ENCODE measurements at places on chromosomes 4 and X. TPM values are rescaled to one million over a fixed set of nuclear protein-coding genes. Genes with fewer than 3 reads are reported as not detected.

NKX6-1 gene
- not detected for total RNA-seq

DNA sequence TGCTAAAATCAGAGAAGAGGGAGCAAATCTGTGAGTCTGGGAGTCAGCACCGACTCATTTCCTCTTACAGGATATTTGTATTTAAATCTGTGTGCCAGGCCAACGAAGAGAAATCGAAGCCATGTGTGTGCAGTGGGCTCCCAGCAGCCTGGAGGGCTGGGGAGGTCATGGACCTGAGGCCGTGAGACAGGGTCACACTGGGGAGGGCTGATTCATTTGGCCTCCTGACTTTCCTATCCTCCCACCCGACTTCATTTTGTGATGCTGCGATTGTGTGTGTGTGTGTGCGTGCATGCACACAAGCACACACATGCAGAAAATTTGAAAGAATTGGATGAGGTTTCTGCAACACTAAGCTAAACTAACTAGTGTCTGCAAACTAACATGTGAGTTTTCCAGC, 48.7 kb upstream of the STX18 start:
- no peak for DNase-seq

MAGEE2 gene
- total RNA-seq, result not detected

SLC39A8 gene
- total RNA-seq, result 22.7 TPM

RELL1 gene
- total RNA-seq, result 56.2 TPM

DNA sequence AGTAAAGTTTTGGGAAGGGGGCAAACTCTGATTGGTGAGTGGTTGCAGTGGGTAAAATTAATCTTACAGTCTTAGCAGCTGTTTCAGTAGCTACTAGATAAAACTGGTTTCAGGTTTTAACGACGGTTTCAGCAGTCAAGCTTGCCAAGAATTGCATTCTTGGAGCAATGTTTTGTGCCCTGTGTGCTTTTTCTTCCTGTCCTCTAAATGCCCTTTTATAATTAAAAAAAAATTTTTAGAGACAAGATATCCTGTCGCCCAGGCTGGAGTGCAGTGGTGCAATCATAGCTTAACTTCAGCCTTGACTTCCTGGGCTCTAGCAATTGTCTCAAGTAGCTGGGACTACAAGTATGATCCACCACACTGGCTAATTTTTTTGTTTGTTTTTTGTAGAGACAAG, 6.3 kb upstream of the PPEF2 start:
- DNase-seq, result no peak

PPARGC1A gene
- 9.7 TPM for total RNA-seq

DDX53 gene
- total RNA-seq, result not detected

MTNR1A gene
- not detected for total RNA-seq

GAGE12J gene
- not detected for total RNA-seq

- no peak for DNase-seq
Observed at GRCh38 chr4:152605641-152606335, 69.9 kb upstream of the FBXW7 start.

DNA sequence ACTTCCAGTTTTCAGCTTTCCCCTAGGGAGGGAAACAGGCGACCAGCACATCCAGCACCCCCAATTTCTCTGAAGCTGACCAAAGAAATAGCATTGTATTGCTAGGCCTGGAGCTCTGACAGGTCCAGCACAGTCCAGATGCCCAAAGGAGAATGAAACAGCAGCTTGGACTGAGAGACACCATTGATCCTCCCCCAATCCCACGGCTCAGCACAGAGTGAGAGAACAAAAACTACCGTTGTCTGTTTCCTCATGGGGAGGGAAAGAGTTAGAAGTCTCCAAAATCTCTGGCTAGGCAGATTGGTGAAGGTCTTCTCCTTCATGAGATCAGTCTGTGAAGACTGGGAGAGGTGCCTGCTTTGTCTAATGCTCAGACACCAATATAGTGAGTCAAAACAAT, 8.6 kb downstream of the TCEAL7 start:
- DNase-seq, result no peak

- no peak for DNase-seq
Observed at GRCh38 chr4:24179201-24179840, 289.5 kb upstream of the PPARGC1A start.

GRCh38 chr4:14233126-14233525, 605.6 kb upstream of the BOD1L1 start:
- no peak for DNase-seq

DNA sequence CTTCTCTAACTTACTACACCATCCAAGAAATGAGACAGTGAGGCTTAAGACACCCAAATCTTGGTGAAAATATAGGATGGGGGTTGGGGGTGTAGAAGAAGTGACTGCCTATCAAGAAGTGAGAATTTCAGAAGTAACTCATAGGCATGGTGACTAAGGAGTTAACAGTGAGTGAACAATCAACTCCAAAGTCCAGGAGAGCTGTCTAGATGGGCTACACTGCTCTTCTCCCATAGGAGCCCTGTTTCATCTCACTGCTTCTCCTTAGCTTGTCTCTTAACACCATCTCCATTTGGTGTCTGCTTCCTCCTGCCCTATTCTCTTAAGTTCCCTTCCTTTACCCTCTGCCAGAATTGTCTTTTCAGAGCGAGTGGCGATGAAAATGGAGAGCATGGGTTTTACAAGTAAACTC, 22.7 kb downstream of the FABP2 start:
- no peak for DNase-seq

GRCh38 chr4:5999830-6000365, 18.3 kb downstream of the C4orf50 start:
- peak; percentile 33 for DNase-seq

EGFL6 gene
- 15.7 TPM for total RNA-seq

GRCh38 chrX:38774249-38774648, 27.0 kb upstream of the MID1IP1 start:
- no peak for DNase-seq

GRID2 gene
- not detected for total RNA-seq

- DNase-seq, result no peak
Observed at GRCh38 chr4:121551881-121552280, 144.9 kb downstream of the ANXA5 start.

- no peak for DNase-seq
Observed at GRCh38 chr4:68451246-68452211, 4.3 kb downstream of the TMPRSS11E start.

DNA sequence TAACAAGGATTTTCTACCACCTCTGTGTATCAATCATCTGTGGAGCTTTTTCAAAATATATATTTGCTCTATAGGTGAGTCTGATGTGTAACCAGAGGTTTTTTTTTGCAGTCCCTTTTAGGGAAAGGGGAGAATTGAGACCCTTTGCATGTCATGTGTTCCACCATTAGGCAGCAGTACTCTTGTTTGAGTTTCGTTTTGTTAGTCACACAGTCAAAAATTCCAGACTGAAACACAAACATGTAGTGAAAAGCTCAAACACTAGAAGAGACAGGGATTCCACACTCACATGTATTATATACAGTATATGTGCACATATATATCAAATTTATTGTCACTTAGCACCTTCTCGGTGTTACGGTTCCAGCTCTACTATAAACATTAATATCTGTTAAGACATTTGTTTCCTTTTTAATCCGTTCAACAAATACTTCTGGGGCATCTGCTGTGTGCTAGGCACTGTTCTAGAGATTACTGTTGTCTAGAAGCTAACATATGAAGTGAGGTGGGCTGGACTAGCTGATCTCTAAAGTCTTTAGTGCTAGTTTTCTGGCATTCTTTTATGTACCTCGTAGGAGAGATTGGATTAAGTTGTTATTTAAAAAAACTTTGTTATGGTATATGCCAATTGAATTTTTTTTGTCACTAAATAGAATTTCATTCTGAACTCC, 5.5 kb downstream of the USP9X start:
- no peak for DNase-seq

DDX60 gene
- total RNA-seq, result 12.5 TPM

- DNase-seq, result no peak
Observed at GRCh38 chr4:1518997-1519700, 112.9 kb upstream of the NKX1-1 start.

ATP10D gene
- total RNA-seq, result 15.7 TPM

DNA sequence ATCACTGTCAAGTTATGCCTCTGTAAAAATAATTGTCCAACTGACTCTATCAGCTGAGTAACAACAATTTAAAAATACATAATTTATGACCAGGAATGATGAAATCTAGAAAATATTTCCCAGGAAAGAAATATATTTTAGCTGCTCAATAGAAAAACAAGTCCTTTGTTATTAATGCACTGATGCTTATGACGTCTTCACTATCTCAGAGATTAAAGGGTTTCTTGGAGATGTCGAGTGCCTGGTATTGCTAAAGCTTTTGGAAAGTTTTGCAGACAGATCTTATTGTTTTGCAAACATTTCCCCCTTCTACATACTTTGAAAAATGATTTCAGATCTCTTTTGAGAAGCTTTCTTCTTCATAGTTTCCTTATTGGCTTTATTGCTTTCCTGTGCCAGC, 154.6 kb upstream of the RPS6KA3 start:
- no peak for DNase-seq

- DNase-seq, result no peak
Observed at GRCh38 chrX:20825984-20826383, 548.2 kb upstream of the CNKSR2 start.

TBC1D9 gene
- 55.5 TPM for total RNA-seq

TCEAL7 gene
- 2.4 TPM for total RNA-seq

GRCh38 chr4:15729910-15730533, 27.2 kb downstream of the BST1 start:
- no peak for DNase-seq

DNA sequence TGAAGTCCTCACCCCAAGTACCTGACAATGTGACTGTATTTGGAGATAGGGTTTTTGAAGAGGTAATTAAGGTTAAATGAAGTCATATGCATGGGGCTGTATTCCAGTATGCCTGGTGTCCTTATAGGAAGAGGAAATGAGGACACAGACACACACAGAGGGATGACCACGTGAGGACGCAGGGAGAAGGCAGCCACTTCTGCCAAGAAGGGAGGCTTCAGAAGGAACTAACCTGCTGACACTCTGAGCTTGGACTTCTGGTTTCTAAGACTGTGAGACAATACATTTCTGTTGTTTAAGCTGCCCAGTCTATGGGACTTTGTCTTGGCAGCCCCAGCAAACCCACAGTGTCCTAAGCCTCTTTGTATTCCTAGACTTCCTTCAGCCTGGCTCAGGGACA, 3.0 kb upstream of the SLC2A9 start:
- DNase-seq, result peak; percentile 43

DNA sequence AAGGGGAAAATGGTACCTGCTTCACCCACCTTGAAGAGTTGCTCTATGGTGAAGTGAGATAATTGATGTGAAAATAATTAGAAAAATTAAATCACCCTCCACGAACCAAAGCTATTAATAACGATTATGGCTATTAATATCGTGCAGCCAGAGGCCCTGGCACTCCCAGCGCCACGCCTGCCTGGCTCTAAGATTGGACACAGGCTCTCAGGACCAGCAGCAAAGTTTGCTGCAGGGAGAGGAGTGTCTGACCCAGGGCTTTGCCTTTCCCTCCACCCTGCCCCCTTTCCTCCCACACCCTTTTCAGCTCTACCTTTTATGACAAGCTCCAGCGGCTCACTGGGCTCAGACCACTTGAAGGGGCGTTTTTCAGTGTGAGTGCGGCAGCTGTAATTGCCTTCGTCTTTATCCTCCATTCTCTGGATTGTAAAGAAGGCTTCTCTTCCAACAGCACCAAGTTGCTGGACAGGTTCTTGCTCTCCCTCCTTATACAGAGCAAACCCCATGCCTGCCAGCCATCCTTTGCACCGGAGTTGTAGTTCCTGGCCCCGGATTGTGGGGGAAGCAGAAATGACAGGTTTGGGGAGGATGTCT, 11.5 kb downstream of the IGSF1 start:
- no peak for DNase-seq

DNA sequence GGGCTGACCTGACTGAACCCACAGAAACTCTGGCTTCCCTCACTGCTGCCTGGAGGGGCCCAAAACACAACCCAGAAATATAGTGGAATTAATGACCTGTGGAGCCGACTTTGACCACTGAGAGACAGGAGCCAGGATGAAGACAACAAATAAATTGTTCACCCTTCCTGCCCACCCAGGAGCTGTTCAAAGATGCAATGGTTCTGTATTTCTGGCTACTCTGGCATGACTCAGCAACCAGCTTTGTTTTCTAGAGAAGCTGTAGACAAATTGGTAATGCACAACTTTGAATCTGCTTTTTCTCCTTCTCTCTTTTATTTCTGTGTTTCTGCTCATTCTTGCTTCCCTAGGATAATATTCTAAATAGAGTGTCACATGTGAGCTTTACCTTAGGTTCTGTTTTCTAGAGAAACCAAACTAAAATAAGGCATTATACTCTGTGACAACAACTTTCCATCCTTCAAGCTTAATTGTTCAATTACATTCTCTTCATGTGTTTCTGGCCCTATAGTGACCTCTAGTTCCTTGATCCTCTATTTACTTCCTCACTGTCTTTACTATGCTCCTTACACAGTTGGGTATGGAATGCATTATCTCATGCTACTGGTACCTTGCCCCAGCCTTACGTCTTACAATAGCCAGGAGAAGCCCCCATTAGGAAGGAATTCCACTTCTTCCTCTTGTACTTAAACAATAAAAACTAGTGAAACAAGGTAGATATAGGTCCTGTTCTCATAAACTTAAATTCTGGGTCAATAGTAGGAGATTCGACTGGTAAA, 6.5 kb upstream of the PRKG2 start:
- DNase-seq, result no peak

- no peak for DNase-seq
Observed at GRCh38 chr4:185190306-185190856, 13.4 kb downstream of the CFAP97 start.

DNA sequence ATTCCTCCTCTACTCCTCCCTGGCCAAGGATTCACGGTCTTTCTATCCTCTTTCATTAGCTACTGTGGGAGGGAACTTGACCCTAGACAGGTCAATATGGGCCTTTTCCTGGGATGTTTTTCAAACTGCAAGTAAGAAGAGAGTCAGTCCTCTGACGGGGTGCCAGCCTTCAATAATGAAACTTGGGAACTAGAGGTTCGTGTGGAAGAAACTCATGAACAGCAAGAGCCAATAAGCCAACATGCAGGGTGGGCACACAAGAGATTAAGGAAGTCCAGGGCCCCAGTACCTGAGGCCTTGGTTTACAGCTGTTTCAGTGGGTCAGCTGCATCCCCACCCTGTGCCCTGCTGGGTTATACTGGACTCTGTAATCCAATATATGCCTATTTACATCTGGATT, 49.3 kb downstream of the LIMCH1 start:
- no peak for DNase-seq
